ENCODE measurements at places on chromosomes 11 and 22. TPM values are rescaled to one million over a fixed set of nuclear protein-coding genes. Genes with fewer than 3 reads are reported as not detected.

DNA sequence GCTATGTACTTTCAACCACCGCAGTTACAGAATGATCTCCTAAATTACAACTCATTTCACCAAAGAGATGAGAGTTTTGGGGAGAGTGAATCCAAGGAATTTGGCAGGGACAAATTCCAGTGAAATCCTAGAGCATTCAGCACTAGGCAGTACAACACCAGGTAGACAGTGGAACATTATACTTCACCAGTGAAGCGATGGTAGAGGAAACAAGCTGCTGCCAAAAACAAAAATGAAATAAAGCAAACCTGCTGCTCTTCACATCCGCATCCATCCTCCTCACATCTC lies 16.9 kb downstream of the SMCO4 start:
- ATAC-seq, result no peak

DNA sequence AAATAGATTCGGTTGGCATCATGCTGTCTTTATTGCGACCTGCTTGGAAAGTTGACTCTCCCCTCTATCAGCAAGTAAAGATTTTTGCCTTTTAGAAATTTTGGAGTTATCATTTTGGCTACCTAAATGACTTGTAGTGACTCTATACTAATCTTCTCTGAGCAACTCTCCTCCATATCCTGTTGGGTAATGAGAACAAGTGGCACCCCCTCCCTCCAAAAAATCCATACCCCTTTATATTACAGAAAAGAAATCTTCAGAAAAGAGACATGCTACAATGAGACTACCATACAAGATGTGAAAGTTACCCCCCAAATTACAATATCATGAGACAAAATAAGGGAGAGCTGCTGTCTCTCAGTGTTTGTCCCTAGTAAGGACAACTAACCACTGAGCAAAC lies 1.2 kb downstream of the JAML start:
- no peak for ATAC-seq

DNA sequence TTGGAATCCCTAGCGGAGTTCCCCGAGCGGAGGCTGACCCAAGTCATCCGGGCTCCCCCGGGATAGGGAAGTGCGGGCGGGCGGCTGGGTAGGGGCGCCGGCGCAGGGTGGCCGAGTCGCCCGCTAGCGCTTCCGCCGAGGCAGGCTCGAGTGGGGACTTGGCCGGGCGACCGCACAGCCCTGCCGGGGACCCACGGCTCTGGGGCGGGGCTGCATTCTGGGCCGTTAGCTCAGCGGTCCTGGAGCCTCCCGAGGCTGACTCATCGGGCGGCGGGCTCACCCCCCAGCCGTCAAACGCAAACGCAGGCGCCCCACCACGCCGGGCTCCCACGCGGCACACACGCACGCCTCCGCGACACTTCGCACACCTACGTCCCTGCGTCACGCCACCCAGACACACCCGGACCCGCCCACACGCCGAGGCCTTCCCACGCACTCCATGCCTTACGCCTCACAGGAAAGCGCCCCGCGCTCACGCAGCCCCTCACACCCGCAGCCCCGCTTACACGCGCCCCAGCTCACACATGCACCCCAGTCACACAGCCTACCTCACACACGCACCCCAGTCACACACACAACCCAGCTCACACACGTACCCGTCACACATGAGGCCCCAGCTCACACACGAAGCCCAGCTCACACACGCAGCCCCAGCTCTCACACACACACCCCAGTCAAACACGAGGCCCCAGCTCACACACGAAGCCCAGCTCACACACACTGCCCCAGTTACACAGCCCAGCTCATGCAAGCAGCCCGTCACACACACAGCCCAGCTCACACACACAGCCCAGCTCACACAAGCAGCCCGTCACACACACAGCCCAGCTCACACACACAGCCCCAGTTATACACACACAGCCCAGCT lies 1.2 kb downstream of the PHLDB1 start:
- ATAC-seq, result peak; percentile 40

DNA sequence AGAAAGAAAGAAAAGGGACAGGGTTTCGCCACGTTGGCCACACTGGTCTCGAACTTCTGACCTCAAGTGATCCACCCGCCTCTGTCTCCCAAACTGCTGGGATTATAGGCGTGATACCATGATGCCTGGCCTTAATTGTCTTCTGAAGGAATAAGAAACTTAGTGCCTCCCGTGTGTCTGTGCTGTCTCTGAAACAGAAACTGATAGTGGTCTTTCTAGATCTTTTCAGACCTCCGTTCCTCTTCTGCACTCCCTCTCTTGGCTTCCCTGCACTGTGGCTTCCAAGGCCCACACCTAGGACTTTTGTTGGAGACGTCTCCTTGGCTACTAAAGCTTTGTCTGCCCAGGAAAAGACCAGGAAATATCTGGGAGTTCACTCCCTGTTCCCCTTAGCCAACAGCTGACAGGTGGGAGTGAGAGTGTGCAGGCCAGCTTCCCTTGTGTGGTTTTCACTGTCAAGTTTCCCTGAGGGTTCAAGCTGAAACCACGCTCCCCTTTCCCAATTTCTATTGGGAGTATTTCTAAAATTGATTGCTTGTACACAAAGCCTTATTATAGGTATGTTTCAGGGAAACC lies 10.1 kb upstream of the HTR3B start:
- no peak for ATAC-seq

The LTO1 gene
- 26.1 TPM for total RNA-seq

The OR8U1 gene
- not detected for total RNA-seq
